Cortex of kidney (tissue), 1 donor: ENCODE measurements at places on chromosomes 3 and 15.

- DNase-seq = no peak
These were observed 76.5 kb downstream of the PFN2 start for GRCh38 chr3:149894205-149894604.

DNA sequence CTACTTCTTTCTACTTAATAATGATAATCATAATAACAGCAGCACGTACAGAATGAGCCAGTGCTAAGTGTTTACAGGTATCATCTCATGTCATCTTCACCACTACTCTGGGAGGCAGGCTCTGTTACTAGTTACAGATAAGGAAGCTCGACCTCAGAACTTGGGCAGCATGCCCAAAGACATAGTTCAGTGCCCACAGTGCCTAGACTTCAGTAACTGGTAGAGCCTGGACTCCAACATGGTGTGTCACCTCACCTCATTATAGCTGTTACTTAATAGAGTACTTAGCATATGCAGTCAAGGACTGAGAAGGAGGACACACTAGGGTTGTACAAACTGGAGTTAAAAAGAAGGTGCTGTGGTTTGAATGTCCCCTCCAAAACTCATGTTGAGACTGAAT, 7.6 kb downstream of the GADL1 start:
- no peak for DNase-seq

DNA sequence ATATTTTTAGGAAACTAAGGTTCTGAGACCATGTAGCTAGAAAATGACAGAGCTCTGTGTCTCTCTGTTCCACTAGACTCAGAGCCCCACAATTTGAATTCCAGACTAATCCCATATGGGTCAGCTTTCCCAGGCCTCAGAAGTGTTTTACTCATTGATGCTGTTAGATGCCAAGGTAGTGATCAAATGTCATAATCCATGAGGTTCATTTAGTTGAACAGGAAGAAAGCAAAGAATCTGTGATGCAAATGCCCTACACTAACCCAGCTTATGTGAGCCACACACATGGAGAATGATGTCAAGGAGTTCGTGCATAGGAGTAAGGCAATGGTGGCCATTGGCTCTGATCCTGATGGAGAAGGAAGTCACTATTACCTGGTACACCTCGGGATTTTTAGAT, 363.4 kb upstream of the RARB start:
- DNase-seq = no peak

- no peak for DNase-seq
These were observed 10.5 kb downstream of the EIF5A2 start for GRCh38 chr3:170897978-170898377.

DNA sequence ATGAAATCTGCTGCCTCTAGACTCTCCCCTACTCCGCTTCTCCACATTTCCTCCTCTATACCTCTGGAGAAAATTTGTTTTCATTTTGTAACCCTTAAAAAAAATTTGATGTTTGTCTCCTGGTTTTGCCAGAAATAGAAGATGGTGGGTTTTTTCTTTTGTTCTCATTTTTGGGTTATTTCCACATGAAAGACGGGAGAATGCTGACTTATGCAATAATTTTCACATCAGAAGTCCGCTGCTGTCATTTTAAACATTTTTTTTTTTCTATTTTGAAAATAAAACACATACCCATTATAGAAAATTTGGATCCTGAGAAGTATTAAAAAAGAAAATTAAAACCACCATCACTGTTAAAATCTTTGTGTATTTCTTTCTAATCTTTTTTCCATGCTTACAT, 320.8 kb upstream of the NR2E3 start:
- no peak for DNase-seq

- DNase-seq = no peak
These were observed 22.3 kb downstream of the FANCD2OS start for GRCh38 chr3:10085738-10086137.

DNA sequence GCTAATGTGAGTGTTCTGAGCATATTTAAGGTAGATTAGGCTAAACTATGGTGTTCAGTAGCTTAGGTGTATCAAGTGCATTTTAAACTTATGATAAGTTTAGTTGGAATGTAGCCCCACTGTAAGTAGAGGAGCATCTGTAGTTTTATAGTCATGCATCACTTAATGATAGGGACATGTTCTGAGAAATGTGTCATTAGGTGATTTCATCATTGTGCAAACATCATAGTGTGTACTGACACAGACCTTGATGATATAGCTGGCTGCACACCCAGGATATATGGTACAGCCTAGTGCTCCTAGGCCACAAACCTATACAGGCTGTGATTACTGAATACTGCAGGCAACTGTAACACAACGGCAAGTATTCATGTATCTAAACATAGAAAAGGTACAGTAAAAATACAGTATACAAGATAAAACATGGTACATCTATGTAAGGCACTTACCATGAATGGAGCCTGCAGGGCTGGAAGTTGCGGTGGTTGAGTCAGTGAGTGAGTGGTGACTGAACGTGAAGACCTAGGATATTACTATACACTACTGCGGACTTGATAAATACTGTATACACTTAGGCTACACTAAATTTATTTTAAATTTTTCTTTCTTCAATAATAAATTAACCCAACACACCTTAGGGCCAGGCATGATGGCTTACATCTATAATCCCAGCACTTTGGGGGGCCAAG, 17.9 kb downstream of the DNAH1 start:
- no peak for DNase-seq

- no peak for DNase-seq
These were observed 468.1 kb downstream of the SHQ1 start for GRCh38 chr3:72380193-72380592.

GRCh38 chr3:183515968-183516851, 39.3 kb downstream of the KLHL6 start:
- no peak for DNase-seq

DNA sequence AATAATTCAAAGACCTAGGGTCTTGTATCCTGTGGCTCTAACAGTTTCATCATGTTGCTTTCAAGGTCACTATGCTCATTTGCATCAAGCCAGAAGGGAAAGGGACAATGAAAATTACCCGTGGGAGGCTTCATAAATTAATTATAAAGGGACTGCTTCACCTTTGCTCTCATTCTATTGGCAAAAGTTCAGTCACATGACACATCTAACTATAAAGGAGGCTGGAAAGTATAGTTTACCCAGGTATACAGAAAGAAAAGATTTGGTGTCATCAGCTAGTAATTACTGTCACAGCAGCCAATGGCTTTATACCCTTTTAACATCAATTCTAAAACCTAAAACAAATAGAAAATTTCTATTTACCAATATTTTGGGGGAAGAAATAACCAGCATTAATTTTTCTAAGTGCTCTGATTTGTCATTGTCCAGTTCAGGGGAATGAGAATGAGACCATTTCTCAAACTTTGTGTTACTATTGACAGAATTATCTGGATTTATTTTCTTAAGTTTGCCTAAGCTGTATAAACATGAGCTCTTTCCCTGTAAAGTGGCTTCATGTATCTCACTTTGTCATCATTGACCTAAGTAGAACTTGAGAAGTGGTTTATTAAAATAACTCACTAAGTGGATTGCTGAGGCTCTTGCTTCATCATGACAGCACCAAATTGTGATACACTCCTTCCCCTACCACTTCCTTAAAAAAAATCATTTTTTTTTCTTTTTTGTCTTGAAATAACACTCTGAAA, 257.7 kb upstream of the PEX5L start:
- no peak for DNase-seq

GRCh38 chr15:74773731-74774252, 8.1 kb upstream of the CSK start:
- DNase-seq = no peak

- DNase-seq = no peak
These were observed 7.4 kb upstream of the FGF7 start for GRCh38 chr15:49415638-49416037.

DNA sequence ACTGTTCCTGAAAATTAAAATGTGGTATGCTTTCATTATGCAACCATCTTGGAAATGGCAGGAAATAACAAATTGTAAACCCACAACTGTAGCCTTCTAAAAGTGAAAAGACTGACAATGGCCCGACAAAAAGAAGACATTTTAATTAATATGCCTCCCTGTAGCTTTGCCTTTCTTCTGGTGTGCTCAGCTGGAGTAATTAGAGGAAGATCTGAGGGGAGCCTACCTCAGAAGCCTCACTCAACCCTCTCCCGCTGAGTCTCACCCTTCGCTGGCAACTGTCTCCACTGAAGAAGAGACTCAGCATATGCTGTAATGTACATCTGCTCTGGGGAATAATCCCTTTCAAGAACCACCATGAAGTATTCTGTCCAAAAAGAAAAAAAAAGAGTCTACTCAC, 104.7 kb upstream of the SETMAR start:
- no peak for DNase-seq

GRCh38 chr3:178169421-178169820, 366.8 kb upstream of the KCNMB2 start:
- no peak for DNase-seq

- DNase-seq = no peak
These were observed 582.0 kb upstream of the SEMA6D start for GRCh38 chr15:47135267-47135666.

DNA sequence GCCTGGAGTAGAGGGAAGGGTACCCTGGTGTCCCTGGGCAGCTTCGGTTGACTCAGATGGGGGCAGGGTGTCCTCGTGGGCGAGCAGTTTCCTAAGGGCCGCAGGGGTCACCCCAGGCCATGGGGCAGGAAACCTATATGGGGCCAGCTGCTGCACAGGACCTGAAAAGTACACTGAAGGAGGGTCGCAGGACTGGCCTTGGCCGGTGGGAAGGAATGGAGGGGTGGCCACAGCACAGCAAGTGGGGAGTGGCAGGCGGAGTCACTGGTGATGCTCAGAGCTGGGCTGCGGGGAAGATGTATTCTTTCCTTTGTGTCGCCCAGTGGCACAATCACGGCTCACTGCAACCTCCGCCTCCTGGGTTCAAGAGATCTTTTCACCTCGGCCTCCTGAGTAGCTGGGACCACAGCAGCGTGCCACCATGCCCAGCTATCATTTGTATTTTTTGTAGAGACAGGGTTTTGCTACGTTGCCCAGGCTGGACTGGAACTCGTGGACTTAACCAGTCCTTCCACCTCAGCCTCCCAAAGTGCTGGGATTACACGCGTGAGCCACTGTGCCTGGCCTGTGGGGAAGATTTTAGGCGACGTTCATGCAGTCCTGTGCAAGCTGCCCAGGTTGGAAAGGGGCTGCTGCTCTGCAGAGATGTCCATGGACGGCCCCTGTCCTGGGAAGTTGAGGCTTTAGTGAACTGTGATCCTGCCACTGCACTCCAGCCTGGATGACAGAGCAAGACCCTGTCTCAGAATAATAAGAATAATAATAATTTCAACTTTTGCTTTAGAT, 57.2 kb downstream of the EFCAB12 start:
- no peak for DNase-seq

DNA sequence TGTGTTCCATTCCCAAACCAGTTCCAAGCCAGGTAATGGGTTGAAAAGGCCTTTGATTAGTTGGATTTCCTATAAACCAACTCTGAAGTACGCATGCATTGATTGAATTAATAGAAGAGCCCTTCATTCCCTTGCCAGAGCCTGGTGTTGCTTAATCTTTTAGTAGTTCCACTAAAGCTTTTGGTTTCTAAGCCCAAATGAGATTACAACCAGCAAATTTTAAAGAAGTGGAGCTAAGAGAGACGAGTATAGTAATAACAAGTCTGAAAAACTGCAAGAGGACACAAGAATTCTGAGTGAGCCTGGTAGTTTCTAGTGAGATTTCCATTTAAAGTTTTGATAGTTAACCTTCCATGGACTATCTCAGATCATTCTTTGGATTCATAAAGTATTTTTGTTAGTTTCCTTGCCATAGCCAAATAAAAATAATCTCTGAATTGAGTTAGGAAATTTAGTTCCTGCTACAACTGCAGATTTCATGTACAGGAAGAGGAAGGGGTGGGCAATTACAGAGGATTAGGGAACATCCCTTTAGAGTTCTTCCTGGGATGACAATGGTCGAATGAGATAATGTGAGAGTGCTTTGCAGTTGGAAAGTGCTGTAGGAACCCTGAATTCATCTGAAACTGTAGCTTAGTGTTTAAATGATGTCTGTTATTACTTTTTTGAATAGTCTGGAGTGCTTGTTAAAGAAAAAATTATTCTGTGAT, 136.8 kb downstream of the FNDC3B start:
- no peak for DNase-seq

GRCh38 chr15:99590913-99591646, 25.3 kb downstream of the MEF2A start:
- no peak for DNase-seq

- no peak for DNase-seq
These were observed 64.9 kb upstream of the POLG start for GRCh38 chr15:89399238-89400115.

DNA sequence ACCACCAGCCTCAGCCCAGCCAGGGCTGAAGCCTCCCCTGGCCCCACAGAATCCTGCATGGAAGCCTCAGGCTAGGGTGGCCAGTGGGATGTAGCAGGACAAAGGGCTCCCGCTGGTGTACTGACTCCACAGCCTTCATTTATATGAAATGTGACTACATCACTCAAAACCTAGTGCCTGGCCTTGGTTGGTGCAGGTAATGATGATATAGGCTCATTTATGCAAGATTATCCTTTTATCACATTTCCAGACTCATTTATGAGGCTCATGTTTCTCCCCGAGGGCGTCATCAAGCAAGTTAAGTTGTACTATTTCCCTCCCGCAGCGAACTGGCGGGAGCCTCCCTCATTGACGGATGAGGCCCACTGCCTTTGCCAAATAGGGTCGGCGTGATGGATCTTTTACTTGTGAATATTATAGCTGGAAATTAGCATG, 179.1 kb upstream of the SMAD3 start:
- no peak for DNase-seq

GRCh38 chr15:31477301-31477700, 150.7 kb downstream of the KLF13 start:
- no peak for DNase-seq

DNA sequence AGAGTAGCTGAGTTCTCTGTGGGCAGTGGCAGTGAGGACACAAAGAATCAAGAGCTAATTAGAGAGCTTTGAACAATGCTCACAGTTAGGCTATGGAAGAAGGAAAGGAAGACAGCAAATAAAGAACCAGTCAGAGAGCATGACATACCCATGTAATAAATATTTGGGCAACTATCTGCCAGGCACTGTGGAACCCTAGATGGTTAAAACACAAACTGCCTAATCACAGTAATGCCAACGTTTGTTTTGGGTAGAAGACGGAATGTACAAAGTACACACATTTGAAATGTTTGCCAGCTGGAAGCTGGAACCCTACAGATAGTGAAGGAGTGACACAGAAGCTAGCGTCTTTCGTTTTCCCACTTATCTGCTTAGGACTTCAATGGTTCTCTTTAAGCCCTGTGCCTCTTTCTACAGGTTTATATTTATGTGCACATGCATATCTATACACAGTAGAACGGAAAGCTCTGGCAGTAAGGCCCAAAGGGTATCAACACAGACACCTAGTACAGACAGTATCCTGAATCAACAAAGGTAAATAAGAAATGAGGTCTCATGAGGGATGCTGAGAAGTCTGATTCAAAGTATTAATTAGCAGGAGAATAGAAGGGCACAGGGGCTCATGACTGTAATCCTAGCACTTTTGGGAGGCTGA, 44.6 kb downstream of the ANKRD28 start:
- no peak for DNase-seq
